ENCODE measurements at places on chromosomes 1 and 21.

- no peak for DNase-seq
These were observed 400 bp upstream of the COG2 start for GRCh38 chr1:230641900-230642262.

DNA sequence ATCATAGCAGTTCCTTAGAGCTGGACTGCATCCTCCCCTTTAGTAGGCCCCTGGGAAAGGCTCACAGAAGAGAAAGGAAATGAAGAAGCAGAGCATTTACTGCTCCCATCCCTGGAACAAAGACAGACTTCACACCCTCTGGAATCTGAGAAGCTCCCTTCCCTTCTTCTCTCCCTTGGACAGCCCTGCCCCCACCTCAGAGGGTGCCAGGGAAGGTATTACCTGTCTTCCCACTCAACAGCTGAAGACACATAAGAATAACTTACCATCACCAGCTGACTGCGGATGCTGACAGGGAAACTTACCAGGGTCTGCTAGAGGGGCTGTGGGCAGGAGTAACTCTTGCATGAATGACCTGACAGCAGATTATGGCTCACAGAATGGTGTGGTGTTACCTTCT, 14.1 kb upstream of the FAAH start:
- DNase-seq: no peak

GRCh38 chr21:43211760-43212115, 42.9 kb downstream of the CRYAA start:
- DNase-seq: no peak

DNA sequence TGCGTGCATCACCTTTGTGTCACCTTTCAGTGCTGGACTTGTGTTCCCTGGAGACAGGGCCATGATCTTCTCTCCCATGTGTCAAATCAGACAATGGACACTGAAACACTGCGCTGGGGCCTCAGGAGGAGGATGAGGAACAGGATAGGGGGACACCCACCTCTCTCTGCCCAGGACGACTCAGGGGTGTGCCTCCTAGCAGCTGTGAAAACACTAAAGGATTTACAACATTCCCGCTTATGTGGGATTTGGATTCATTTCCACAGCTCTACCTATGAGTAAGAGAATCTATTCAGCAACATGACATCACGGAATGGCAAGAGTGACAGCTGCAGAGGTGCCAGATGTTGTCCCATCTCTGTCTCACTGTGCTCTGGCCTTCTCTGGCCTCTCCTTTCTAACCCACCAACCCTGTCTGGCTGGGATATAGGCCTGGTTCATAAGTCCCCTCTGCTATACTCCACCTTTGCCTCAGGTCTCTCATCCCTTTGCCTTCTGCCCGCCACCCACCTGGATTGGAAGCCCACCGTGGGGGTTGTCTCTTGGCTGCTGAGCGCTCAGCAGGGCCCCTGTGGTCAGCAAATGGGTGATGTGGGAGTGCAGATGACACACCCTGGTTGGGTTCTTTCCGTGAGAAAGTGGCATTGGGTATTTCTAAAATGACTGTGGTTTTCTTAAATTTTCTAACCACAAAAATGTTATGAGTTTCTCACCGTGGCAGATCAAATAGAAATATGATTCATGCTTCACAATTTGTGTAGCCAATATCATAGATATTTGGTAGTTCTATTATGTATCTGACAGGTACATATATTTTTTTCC, 47.1 kb upstream of the TLR5 start:
- no peak for DNase-seq

GRCh38 chr1:235502601-235503402, 1.4 kb downstream of the B3GALNT2 start:
- DNase-seq: no peak

- peak; percentile 96 for DNase-seq
These were observed 12.3 kb upstream of the GSTM4 start for GRCh38 chr1:109643385-109644230.

DNA sequence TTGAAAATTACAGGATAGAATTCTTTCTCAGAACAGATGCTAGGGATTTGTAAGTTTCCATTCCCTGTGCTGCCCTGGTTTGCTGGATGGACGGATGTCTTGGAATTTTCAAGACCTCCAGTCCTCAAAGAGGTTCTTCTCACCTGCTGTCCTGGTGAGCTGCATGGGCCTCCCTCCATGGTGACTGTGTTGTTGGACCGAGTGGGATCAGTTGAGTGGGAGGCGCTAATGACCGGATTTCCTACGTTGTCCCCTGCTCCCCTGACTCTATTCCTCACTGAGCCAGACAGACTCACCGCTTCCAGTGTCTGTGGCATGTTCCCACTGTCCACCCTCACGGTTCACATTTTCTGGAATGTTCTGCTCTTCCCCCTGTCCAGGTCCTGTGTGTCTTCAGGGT, 229.8 kb downstream of the CAMTA1 start:
- DNase-seq: no peak

GRCh38 chr1:239930686-239931262, 160.9 kb upstream of the FMN2 start:
- no peak for DNase-seq

DNA sequence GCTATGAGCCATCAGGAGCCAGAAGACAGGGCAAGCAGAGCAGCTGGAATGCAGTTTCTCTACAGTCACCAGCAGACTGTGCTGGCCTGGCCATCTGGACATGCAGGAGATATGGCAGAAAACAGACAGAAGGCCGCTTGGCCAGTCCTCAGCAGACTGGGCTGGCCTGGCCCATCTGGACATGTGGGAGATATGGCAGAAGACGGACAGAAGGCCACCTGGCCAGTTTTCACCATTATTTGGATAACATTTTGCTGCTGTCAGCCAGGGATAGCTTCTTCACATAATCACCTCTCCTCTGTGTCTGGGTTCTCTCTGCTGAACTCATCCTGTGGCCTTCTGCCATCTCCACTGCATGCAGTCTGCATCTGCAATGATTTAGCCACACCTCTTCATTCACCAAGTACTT, 25.0 kb upstream of the CACYBP start:
- DNase-seq: no peak

GRCh38 chr1:114002492-114003239, 23.4 kb downstream of the OLFML3 start:
- DNase-seq: no peak

DNA sequence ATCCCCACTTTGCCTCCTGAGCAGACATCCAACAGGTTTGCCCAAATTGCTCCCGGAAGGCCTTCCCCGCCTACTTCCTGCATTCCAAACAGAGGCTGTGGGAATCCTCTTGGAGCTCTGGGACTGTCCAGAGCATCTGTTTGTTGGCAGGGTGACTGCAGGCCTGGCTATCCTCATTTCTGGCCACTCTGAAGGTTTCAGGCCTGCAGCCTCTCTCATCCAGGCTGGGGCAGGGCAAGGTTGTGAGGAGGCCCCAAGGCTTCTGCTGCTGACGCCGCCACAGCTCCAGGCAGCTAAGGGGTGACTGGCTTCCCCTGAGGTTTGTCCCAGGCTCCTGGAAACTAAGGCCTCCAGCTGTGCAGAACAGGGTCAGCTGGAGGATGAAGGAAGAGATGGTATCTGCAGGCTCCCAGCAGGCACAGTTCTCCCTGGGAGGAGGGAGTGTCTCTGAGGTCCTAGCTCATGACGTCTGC, 11.3 kb downstream of the CDK18 start:
- no peak for DNase-seq

- no peak for DNase-seq
These were observed 16.0 kb upstream of the CHIA start for GRCh38 chr1:111274653-111275052.

DNA sequence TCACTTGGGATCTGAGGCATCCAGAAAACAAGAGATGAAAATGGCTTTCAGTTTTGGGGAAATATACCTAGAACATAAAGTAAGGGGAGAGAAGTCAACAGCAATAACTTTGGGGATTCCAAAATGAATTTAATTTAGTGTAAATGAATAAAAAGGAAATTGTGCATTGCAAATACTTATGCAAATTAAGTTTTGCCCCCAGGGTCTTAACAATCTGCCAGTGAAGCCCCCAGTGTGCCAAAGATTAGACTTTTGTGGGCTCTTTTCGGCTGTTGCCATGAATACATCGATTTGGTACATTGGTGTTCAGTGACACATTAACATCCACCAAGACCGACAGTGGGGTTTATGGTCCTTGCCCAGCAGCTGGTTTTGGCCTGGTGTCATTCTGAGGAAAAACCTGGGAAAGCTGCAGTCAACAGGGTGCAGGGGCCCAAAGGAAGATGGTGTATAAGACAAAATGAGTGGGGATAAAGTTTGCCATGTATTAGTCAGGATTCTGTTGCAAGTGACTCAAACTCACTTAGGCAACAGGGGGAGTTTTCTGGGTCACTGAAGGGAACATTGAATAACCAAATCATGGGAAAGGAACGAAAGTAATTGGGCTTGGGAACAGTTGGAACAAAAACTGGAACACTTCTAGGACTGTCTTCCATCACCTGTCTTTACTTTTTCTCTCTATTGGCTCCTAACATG, 30.2 kb upstream of the IGSF3 start:
- no peak for DNase-seq

- DNase-seq: no peak
These were observed 100.6 kb upstream of the RAB4A start for GRCh38 chr1:229170274-229170673.

DNA sequence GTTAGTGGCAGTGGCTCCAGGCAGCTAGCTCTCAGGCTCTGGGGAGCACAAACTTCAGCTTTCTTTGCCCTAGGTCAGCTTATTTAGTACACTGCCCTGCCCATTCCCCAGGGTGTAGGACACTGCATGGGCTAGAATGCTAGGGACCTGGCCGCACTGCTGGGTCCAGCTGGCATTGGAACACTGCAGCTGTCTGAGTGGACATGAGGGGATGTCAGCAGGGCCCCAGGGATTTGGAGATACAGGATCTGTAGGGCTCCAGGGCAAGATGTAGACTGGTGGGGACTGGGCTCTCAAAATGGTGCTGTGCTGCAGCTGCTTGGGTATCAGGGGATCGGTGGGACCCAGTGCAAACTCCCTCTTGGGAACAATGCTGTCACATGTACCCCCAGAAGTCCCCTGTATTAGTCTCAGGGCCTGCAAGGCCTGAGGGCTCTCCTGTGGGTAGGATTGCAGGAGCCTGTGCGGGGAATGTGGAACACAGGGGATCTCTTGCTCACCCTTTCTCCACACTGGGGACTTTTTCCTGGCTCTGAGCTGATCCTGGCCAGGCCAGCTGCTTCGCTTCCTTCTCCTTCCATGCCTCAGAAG, 25.2 kb upstream of the TTC22 start:
- DNase-seq: no peak

GRCh38 chr1:184082541-184083415, 31.2 kb downstream of the TSEN15 start:
- no peak for DNase-seq

GRCh38 chr1:32273391-32274208, 18.3 kb upstream of the HDAC1 start:
- no peak for DNase-seq

- DNase-seq: peak; percentile 6
These were observed 45.7 kb upstream of the FOXD3 start for GRCh38 chr1:63276624-63277023.

DNA sequence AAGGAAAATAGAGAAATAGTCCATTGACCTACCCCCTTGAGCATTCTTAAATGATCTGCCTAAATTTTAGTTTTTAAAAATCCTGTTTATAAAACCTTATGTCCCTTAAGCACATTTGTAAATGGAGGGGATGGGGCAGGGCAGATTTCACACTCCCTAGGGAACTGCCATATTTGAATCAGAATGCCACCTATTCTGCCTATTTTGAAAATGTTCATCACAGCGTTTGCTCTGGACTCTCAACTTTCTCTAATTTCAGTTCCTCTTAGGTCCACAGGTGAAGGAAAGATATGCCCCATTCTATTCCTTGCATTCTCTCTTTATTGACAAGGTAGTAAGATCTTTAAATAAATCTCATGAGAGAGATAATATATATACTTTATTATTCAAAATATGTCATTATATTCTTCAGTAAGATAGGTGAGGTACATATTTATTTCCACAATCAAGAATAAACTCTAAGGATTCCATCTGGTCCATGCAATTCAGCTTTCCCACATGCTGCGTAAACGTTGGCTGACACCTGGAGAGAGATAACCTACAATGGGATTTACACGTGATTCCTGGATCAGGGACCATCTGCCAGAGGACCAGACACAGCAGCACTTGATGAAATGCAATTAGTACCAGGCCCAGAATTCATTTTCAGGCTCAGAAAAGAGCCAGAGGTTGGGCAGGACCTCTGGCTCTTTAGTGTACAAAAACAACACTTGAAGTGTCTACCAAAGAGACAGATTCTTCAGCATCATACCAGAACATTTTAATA, 1.2 kb upstream of the LPGAT1 start:
- no peak for DNase-seq

DNA sequence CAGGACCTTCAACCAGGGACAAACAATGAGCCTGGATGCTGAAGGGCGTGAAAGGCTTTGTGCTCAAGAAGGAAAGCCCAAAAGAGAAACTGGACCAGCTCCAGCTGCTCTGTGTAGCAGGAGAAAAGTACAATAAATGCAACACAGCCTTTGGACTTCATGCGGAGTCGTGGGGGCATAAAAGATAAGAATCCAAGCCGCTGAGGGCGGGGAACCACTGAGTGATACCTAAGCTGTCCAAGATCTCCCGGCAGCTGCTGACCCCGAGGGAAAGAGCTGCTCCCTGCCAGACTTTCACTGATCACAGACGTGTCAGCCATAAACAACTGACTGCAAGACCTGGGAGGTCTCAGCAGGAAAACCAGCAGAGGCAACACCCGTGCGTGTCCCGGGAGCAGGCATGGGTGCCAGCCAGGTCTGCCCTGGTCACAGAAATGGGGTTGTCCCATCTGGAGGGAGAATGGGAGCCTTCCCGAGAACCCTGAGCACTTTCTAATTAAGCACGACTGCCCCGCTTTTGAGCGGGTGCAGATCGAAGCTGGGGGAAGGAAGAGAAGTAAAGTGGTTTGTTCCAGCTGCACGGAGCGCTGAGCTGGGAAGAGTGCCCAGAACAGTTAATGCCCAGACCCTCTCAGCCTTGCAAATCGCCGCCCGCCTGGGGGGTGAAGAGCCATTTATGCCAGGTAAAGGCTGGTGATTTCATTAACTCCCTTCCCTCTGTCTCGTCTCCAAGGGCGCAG, 68.3 kb upstream of the TARDBP start:
- DNase-seq: peak; percentile 38

DNA sequence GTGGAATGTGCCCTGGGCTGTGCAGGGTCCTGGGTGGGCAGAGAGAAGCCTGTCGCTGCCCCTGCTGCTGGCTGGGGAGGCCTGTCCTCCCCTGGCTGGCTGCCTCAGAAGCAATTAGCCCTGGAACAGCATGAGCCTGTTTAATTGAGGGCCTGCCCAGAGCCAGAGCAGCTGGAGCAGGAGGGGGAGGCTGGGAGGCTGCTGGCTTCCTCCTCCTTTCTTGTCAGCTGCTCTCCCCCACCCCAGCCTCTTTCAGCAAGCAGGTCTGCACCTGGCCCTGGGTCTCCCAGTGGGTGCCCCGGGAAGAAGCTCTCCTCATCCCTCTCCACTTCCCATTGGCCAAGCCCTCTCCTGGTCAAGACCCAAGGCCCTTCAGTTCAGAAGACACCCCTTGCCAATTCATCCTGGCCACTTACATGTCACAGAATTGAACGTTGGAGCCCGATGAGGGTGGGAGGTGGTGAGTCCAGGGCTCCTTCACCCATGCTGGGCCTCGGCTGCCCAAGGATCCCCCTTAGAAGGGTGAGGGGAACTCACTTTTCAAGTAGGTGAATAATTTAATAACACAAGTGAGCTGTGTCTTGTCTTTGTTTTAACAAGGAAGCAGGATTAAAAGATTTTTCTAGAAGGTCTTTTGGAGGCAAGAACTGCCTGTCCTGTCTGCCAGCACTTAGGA, 13.2 kb downstream of the AMPD2 start:
- no peak for DNase-seq
